ENCODE measurements at places on chromosomes 5 and 9.

DNA sequence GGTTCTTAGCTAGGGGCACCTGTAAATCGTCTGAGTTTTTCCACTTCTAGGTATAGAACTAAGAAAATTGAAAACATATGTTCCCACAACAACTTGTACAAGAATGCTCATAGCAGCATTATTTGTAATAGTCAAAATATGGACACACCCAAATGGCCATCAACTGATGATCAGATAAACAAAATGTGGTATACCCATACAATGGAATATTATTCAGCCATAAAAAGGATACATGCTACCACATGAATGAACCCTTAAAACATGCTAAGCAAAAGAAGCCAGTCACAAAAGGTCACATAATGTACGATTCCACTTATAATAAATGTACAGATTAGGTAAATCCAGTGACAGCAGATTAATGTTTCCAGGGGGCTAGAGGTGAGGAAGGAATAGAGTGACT, 46.0 kb upstream of the IL13 start:
- no peak for DNase-seq

- peak; percentile 65 for DNase-seq
Observed at GRCh38 chr5:127409246-127409917, 108.1 kb upstream of the PRRC1 start.

DNA sequence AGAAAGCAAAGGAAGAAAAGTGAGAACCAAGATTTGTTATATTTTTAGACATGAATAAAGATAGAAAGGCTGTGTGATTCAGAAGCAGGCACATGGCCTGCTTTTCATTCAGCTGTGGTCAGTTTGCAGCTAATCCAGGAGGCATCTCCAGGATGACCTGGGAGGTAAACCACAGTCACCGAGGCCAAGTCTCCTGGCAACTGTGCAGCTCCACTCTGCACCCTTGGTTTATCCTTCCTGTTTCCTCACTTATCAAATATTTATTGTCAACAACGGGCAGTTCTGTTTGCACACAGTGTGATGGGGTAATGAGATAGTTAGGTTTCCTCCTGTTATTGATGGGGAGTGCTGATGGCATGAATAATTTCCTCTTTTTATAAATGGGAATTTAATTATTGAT, 243.0 kb downstream of the PSAT1 start:
- DNase-seq = no peak

- peak; percentile 86 for DNase-seq
Observed at GRCh38 chr5:139651853-139652787, 4.0 kb downstream of the CXXC5 start.

DNA sequence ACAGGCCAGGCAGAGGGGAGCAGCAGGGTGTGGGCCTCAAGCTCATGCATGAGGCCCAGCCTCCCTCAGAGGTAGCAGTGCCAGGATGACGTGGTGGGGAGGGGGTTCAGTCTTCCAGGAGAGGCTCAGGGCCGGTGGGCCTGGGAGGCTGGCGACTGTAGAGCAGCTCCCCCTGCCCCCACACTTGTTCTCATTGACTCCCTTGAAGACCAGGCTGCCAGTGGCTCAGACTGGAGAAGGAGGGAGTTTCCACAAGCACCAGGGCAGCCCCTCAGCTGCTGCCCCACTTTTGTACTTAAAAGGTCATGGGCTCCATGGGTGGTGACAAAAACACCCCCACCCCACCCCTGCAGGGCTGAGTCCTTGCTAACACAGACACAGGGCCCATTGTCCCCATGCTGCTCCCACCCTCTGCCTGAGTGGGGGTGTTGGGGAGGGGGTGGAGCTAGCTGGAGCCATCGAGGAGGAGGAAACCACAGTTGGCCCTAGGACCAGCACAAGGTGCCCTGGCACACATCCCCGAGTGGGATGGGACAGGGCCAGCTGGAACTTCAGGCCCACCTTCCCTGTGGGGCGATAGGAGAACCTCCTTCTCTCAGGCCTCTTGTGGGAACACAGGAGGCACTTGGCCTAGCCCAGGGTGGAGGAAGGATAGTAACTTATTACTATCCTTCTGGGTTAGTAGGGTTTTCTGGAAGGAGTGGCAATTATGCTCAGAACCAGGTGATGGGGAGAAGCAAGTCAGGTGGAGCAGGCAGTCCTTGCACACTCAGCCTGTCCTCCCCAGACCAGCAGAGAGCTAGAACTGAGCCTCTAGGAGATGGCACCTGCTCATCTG, 10.7 kb downstream of the PDLIM4 start:
- DNase-seq = peak; percentile 21

- no peak for DNase-seq
Observed at GRCh38 chr9:133874060-133874657, 118.0 kb downstream of the VAV2 start.

GRCh38 chr9:70924895-70925547, 196.4 kb downstream of the TRPM3 start:
- no peak for DNase-seq

- DNase-seq = no peak
Observed at GRCh38 chr5:117455236-117456233, 880.9 kb upstream of the SEMA6A start.

DNA sequence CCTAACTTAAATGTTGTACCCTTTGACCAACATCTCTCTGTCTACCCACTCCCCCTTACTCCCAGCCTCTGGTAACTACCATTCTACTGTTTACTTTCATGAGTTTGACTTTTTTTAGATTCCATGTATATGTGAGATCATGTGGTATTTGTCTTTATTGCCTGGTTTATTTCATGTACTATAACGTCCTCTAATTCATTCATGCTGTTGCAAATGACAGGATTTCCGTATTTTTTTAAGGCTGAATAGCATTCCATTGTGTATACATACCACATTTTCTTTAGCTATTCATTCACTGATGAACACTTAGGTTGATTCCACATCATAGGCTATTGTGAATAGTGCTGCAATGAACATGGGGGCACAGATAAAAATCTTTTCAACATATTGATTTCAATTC, 11.8 kb upstream of the NDUFB6 start:
- DNase-seq = no peak

DNA sequence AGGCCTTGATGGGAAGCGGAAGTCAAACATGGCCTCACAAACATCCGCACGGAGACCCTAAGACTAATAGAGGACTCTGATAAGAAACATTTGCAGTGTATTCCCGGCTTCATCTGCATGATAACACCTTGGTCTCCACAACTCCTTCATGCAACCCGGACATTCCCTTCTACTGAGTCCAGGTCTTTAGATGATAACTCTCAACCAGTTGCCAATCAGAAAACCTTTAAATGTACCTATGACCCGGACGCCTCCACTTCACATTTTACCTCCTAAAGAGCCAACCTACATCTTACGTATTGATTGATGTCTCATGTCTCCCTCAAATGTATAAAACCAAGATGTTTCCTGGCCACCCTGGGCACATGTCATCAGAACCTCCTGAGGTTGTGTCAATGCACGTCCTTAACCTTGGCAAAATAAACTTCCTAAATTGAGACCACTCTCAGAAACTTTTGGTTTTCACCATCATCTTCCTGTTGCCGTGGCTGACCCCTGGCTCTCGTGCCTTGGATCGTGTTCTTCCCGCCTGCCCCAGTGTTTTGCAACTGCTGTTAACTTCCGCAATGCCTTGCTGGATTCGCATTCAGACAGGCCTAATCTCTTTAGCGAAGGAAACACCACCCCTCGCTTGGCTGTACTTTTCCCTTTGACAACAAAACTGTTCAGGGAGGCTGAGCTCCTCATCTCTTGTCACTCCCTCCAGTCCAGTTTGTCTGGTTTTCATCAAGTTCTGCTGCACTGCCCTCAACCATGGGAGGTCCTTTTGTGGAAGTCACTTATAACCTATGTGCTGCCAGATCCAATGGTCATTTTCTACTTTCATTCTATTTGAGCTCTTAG, 1.1 kb upstream of the DAP start:
- no peak for DNase-seq

DNA sequence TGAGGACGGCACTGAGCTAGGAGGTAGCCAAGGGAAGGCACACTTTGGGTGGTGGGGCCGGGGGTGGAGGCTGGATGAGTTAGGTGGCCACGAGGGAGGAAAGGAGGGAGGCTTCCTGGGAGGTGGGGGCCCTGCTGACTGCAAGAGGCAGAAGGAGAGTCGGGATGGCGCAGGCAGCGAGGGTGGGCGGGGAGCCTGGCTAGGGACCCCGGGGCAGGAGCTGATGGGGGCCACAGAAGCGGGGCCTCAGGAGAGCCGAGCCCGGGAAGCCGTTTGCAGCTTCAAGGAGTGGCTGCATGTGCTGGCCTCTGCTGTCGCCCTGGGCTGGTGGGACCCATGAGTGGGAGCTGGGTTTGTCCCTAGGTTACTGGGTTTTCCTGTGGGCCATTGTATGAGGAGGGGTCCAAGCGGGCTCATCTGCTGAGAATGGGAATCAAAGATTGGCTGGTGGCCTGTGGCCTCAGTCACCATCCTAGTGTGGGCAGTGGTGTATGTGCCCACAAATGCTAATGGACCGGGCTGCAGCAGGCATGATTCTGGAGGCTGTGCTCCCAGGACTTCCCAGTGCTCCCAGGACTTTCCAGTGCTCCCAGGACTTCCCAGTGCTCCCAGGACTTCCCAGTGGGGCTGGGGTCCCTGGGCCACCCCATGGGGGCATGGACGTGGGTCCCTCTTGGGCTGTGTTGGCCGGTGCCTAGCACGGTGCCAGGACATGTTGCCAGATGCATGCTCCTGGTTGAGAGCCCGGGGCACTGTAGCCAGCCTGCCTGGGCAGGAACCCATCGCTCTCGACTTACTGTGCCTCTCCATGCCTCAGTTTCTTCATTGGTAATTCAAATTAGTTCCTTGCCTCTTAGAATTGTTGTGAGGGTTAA, 40.2 kb downstream of the UNC5A start:
- DNase-seq = no peak

DNA sequence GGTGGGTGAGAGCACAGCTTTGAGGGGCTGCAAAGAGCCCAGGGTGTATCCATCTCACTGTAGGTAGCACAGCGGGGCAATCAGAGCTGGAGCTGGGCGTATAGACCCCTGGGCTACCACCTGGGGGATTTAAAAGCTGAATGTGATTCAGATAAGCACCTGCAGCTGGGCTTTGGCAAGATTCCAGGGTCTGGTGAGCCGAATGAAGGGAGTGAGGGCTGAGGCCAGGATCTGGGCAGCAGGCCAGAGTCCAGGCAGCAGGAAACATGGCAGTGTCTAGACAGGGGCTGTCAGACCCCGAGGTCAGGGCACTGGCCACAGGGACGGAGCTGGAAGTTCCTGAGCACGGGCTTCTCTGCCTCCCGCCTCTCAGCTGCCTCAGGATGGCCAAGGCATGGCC, 8.7 kb downstream of the ASS1 start:
- no peak for DNase-seq

- DNase-seq = no peak
Observed at GRCh38 chr5:10335711-10336470, 17.6 kb upstream of the MARCHF6 start.
